Activated CD4-positive, alpha-beta T cell treated with anti-CD3 and anti-CD28 coated beads for 36 hours (primary cell): ENCODE measurements at places on chromosomes 13 and 19. TPM values are rescaled to one million over a fixed set of nuclear protein-coding genes. Genes with fewer than 3 reads are reported as not detected.

GRCh38 chr19:36110487-36111199, at the start of gene OVOL3:
TSS of gene OVOL3 (plus strand) at chr19:36111143. CDS start at chr19:36111203, 60 bp downstream.
- H3K27ac ChIP-seq, result no peak within 1 kb of the TSS
- peaks cover 24% of the 10 kb centered on the region for H3K36me3 ChIP-seq
- no peaks in the 10 kb centered on the region for H3K27me3 ChIP-seq
- DNase-seq, result no peak

DNA sequence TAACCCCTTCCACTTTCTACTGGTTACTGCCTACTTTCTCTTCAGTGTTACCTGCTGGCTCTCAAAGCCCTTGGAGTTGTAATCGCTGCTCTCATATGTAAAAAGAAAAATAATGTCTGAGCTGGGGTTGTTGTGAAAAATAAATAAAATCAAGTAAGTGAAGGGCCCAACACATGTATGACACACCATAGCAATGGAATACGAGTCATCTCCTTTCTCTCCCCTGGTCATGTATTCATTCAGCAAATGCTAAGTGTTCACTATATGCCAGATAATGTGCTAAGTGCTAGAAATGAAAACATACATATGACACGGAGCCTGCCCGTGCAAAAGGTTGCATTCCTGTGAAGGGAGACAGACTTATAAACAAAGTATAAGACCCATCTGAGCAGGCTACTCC, 535.0 kb downstream of the RFC3 start:
- H3K27me3 ChIP-seq, result no peaks in the 10 kb centered on the region
- H3K36me3 ChIP-seq, result no peaks in the 10 kb centered on the region
- no peak overlapping the region for H3K4me3 ChIP-seq
- no peak for DNase-seq
- H3K27ac ChIP-seq, result no peak overlapping the region

GRCh38 chr13:45333977-45334922, 6.7 kb downstream of the TPT1 start:
- peaks cover 93% of the 10 kb centered on the region for H3K4me1 ChIP-seq
- H3K27me3 ChIP-seq, result no peaks in the 10 kb centered on the region
- H3K4me3 ChIP-seq, result peak overlapping the region; percentile 38
- peaks cover 55% of the 10 kb centered on the region for H3K36me3 ChIP-seq
- DNase-seq, result peak; percentile 56
- H3K27ac ChIP-seq, result peak overlapping the region; percentile 89

GRCh38 chr13:70505809-70506208, 397.6 kb upstream of the KLHL1 start:
- no peaks in the 10 kb centered on the region for H3K36me3 ChIP-seq

DNA sequence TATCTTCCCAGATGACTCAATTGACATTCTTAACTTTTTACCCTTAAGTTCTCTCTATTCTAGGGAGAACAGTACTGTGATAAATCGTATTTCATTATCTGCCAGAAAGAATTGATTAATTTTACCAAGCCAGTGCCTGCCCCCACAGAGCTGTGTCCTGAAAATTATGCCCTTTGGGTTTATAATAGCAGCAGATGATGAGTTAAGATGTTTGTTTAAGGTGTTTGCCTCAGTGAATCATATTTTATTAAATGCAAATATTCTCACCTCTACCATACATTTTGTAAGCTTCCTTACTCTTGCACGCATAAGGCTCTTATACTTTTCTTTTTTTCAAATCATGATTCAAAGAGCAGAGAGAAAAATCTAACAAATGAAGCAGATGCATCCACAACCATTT, 318.6 kb downstream of the DCT start:
- no peaks in the 10 kb centered on the region for H3K4me1 ChIP-seq
- H3K36me3 ChIP-seq, result no peaks in the 10 kb centered on the region
- no peaks in the 10 kb centered on the region for H3K27me3 ChIP-seq
- DNase-seq, result no peak
- no peak overlapping the region for H3K4me3 ChIP-seq

DNA sequence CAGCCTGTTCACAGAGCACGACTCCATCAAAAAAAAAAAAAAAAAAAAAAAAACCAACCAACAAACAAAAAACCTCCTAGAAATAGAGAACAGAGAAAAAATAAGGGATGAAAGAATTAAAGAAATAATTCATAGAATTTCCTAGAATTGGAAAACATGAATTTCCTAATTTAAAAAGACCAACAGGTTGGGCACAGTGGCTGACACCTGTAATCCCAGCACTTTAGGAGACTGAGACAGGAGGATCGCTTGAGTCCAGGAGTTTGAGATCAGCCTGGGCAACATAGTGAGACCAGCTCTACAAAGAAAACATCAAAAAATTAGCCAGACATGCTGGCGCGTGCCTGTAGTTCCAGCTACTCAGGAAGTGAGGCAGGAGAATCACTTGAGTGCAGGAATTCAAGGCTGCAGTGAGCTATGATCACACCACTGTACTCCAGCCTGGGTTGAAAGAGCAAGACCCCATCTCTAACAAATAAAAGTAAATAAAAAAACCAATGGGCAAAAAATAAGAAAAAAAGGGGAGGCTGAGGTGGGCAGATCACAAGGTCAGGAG, 6.5 kb downstream of the SPART start:
- peaks cover 2% of the 10 kb centered on the region for H3K27me3 ChIP-seq
- DNase-seq, result no peak
- H3K4me1 ChIP-seq, result peaks cover 63% of the 10 kb centered on the region
- no peak overlapping the region for H3K4me3 ChIP-seq

DNA sequence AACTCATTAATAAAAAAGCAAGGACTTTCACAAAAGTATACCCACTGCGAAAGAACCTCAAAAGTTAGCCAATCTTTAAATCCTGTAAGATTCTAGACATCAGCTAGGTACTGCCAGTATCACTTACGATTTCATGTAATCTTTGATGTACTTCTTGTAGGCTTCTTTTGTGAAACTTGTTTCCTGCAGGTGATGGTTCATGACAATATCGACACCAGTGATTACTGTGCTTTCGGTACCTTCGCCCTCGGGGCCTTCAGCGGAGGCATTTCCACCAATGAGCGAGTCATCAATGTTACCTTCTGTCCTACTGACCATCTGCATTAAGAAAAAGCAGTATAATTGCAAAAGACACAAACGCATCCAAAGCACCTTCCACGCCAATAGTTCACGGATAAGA, 1.1 kb downstream of the TPT1 start:
- H3K4me1 ChIP-seq, result peaks cover 58% of the 10 kb centered on the region
- H3K27me3 ChIP-seq, result no peaks in the 10 kb centered on the region
- peak overlapping the region; percentile 99 for H3K27ac ChIP-seq

GRCh38 chr19:58037927-58038687, 4.3 kb downstream of the ZSCAN1 start:
- peaks cover 28% of the 10 kb centered on the region for H3K36me3 ChIP-seq
- no peak overlapping the region for H3K27ac ChIP-seq
- no peaks in the 10 kb centered on the region for H3K4me1 ChIP-seq

DNA sequence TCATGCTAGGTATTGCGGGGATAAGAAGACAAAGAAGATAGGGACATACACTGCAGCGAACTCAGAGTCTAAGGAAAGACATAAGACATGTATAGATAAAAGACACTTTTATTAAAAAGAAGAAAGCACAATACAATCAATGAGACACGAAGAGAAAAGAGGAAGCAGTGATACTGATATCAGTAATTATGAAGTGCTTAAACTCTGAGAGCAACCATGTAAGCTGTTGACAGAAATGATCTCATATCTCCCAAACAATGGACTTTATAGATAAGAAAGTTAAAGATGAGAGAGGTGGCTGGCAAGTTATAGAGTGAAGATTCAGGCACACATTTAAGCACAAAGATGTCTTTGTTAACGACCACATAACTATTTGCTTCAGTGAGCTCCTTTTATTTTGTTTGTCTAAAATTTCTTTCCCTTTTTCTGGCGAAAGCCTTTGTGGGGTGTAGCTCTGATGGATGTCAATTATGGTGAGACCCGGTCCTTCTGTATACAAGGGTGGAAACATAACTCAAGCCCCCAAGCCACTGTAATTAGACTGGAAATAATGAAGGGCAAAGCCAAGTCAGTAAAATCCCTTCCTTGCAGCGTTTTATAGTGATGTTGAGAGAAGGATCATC, 818.0 kb upstream of the SLC10A2 start:
- no peak for DNase-seq
- H3K4me3 ChIP-seq, result no peak overlapping the region
- no peaks in the 10 kb centered on the region for H3K36me3 ChIP-seq
- H3K27me3 ChIP-seq, result no peaks in the 10 kb centered on the region
- H3K27ac ChIP-seq, result no peak overlapping the region

GRCh38 chr19:31913103-31913661, 432.2 kb upstream of the ZNF507 start:
- H3K27ac ChIP-seq, result no peak overlapping the region
- no peak for DNase-seq
- no peaks in the 10 kb centered on the region for H3K27me3 ChIP-seq
- H3K4me1 ChIP-seq, result no peaks in the 10 kb centered on the region

DNA sequence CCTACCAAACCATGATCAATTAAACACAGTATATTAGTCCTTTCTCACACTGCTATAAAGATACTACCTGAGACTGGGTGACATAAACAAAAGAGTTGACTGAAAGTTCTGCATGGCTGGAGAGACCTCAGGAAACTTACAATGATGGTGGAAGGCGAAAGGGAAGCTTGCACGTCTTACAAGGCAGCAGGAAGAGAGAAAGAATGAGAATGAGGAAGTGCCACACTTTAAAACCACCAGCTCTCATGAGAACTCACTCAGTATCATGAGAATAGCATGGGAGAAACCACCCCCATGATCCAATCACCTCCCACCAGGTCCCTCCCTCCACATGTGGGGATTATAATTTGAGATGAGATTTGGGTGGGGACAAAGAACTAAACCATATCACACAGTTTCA, 324.9 kb upstream of the ZNF507 start:
- H3K36me3 ChIP-seq, result no peaks in the 10 kb centered on the region
- H3K27me3 ChIP-seq, result no peaks in the 10 kb centered on the region
- no peak for DNase-seq

GRCh38 chr19:13132471-13133180, 14.6 kb downstream of the NACC1 start:
- peaks cover 41% of the 10 kb centered on the region for H3K4me1 ChIP-seq
- H3K36me3 ChIP-seq, result peaks cover 25% of the 10 kb centered on the region
- peak overlapping the region; percentile 43 for H3K4me3 ChIP-seq
- H3K27ac ChIP-seq, result peak overlapping the region; percentile 93
- peak; percentile 81 for DNase-seq

GRCh38 chr13:48842316-48842715, 133.4 kb upstream of the FNDC3A start:
- no peak for DNase-seq
- H3K4me1 ChIP-seq, result no peaks in the 10 kb centered on the region
- no peaks in the 10 kb centered on the region for H3K36me3 ChIP-seq
- no peak overlapping the region for H3K27ac ChIP-seq
- no peak overlapping the region for H3K4me3 ChIP-seq

- H3K4me3 ChIP-seq, result no peak overlapping the region
- peak; percentile 21 for DNase-seq
- H3K27ac ChIP-seq, result no peak overlapping the region
- no peaks in the 10 kb centered on the region for H3K36me3 ChIP-seq
These were observed 7.3 kb downstream of the ADGRL1 start for GRCh38 chr19:14198384-14199376.

DNA sequence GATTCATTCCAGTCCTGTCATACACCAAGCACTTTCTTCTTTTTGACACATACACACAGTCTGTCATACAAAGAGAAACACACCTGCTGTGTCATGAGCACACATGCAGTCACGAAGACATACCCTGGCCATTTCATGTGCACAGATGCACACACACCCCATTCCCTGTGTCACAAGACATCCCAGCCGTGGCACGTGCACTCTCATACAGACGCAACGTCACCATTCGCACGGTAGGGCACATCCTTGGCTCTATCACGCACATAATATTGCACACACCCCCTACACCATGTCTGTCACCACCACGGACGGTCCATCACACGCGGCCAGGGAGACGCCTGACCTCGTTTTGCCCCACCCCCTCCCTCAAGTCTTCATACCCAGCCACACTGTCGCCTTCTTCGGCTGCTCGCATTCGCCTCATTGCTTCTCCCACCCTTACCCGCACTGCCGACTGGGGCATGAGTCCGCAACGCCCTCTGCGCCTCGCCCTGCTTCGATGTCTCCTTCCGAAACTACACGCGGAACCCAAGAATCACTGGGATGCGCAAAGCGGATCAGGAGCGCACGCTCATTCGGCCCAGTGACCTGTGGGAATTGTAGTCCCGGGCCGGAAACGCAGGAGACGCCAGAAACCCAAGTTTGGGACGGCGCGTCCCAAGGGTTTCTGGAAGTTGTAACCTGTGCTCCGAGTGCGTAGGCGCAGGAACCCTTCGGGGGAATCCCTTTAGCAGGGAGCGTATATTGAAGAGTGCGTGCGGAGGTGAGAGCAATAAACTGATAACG, 6.8 kb upstream of the ZNF283 start:
- peak overlapping the region; percentile 73 for H3K4me3 ChIP-seq
- H3K27ac ChIP-seq, result peak overlapping the region; percentile 56
- H3K4me1 ChIP-seq, result peaks cover 11% of the 10 kb centered on the region
- no peaks in the 10 kb centered on the region for H3K36me3 ChIP-seq

DNA sequence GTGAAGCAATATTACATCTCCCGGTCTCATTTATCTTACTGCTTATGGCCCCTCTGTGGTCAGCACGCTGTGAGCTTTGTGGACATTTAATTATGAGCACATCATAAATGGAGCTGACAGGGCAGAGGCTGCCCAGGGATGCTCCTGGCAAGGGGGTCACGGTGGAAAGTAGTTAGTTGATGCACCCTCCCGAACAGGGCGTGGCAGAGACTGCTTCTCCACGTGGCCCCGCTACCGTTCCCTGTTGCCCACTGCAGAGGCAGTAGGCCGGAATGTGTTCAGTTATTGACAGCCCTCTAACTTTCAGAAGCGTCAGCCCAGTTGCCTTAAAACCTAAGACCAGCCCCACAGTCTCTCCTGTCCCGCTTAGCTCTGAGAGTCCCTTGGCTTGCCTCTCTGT, 180.3 kb upstream of the ZNF507 start:
- no peak overlapping the region for H3K4me3 ChIP-seq
- no peaks in the 10 kb centered on the region for H3K4me1 ChIP-seq
- H3K27ac ChIP-seq, result no peak overlapping the region
- DNase-seq, result no peak

- H3K4me3 ChIP-seq, result no peak overlapping the region
- peaks cover 14% of the 10 kb centered on the region for H3K4me1 ChIP-seq
- peak; percentile 88 for DNase-seq
- no peaks in the 10 kb centered on the region for H3K27me3 ChIP-seq
- H3K27ac ChIP-seq, result peak overlapping the region; percentile 41
These were observed 101.3 kb upstream of the SLC15A1 start for GRCh38 chr13:98853771-98854221.

C1QTNF9 gene
- not detected for total RNA-seq

OR7D2 gene
- 0.05 TPM for total RNA-seq

ZNF100 gene
- total RNA-seq, result 27.0 TPM

C1QTNF9B gene
- not detected for total RNA-seq

SRRM5 gene
- 0.37 TPM for total RNA-seq

MYADM gene
- total RNA-seq, result 46.4 TPM

RTBDN gene
- total RNA-seq, result not detected

MYBPC2 gene
- total RNA-seq, result 0.30 TPM

MICU2 gene
- 28.4 TPM for total RNA-seq

LPAR2 gene
- total RNA-seq, result 33.2 TPM

KIR2DL4 gene
- not detected for total RNA-seq
